ENCODE measurements at places on chromosomes 13 and 19. TPM values are rescaled to one million over a fixed set of nuclear protein-coding genes. Genes with fewer than 3 reads are reported as not detected.

PSG3 gene
- not detected for total RNA-seq

DNA sequence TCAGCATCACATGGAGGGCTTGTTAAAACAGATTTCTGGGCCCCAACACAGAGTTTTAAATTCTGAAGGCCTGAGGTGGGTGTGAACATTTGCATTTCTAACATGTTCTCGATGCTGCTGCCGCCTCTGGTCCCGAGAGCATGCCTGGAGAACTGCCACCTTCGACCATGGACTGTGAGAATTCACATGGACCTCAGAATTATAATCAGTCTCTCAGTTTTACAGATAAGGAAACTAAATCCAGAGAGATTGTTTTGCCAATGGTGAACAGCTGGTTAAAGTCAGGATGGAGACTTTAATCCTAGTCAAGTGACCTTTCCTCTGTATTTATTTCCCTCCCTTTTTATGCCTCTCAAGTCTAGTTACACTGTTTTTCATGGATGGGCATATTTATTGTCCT, 14.7 kb downstream of the ALOX5AP start:
- H3K27me3 ChIP-seq = no peaks in the 10 kb centered on the region
- no peak overlapping the region for H3K4me3 ChIP-seq
- DNase-seq = no peak
- H3K27ac ChIP-seq = no peak overlapping the region

DNA sequence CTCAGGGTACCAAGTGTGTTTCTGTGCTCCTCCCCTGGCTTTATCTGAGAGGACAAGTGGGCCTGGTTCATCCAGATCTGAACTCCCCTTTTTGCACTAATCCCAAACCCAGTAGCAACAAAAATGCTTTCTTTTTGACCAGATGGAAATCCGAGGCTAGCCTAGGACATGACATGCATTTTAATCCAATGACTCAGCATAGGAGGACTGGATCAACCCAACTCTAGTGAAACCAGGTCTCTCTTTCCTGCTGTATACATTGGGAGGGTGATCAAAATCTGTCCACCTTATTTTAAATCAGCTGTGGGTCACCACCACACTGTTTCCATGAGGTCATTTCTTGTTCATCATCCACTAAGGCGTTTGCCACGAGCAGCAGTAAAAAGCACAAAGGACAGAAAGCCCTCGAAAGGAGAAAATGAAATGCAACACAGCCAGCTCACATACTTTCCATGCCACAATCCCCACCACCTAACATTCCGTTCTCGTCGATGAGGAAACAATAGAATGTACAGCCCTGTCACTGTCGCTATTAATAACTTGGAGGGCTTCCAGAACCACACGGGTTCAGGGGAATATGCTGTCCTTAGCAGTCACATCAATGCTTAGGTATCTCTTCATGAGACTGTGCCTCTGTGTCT, 543.0 kb downstream of the IRS2 start:
- no peaks in the 10 kb centered on the region for H3K27me3 ChIP-seq
- peak overlapping the region; percentile 75 for H3K27ac ChIP-seq
- no peaks in the 10 kb centered on the region for H3K4me1 ChIP-seq
- DNase-seq = no peak
- no peaks in the 10 kb centered on the region for H3K36me3 ChIP-seq
- peak overlapping the region; percentile 37 for H3K4me3 ChIP-seq

N4BP2L1 gene
- 33.8 TPM for total RNA-seq

LILRB3 gene
- 1.6 TPM for total RNA-seq

RASIP1 gene
- 10.7 TPM for total RNA-seq

SIGLEC5 gene
- not detected for total RNA-seq

GRCh38 chr19:40190891-40191835, at the start of gene MAP3K10:
Gene MAP3K10, plus strand, starts transcription at chr19:40191426. Its CDS starts 606 bp downstream, at chr19:40192032.
- H3K4me1 ChIP-seq = peaks cover 10% of the 10 kb centered on the region
- no peaks in the 10 kb centered on the region for H3K36me3 ChIP-seq
- H3K27me3 ChIP-seq = no peaks in the 10 kb centered on the region
- peak within 1 kb of the TSS; percentile 96 for H3K4me3 ChIP-seq
- DNase-seq = no peak

FGF9 gene
- not detected for total RNA-seq

GRCh38 chr13:92164822-92165221, 766.4 kb downstream of the GPC5 start:
- H3K4me1 ChIP-seq = no peaks in the 10 kb centered on the region
- H3K4me3 ChIP-seq = no peak overlapping the region
- H3K36me3 ChIP-seq = no peaks in the 10 kb centered on the region
- no peaks in the 10 kb centered on the region for H3K27me3 ChIP-seq

DNA sequence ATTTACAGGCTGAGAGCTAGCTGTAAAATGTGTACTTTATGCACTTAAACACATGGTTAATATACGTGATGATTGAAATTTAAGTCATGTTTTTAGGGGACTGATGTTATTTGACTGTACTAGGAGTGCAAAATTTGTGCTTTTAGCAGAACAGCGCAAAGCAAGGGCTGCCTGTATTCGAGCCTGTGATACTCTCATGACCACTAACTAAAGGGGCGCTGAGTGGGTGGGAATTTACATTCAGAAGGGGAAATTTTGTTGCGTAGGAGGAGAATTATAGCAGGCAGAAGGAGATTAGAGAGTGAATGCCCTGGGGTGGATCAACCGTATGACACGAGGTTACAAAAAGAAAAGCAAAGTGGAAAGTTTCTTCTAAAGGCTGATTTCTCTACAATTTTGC, 271.8 kb upstream of the HTR2A start:
- H3K27ac ChIP-seq = no peak overlapping the region
- no peak for DNase-seq
- no peak overlapping the region for H3K4me3 ChIP-seq
- no peaks in the 10 kb centered on the region for H3K36me3 ChIP-seq
- H3K27me3 ChIP-seq = no peaks in the 10 kb centered on the region

DNA sequence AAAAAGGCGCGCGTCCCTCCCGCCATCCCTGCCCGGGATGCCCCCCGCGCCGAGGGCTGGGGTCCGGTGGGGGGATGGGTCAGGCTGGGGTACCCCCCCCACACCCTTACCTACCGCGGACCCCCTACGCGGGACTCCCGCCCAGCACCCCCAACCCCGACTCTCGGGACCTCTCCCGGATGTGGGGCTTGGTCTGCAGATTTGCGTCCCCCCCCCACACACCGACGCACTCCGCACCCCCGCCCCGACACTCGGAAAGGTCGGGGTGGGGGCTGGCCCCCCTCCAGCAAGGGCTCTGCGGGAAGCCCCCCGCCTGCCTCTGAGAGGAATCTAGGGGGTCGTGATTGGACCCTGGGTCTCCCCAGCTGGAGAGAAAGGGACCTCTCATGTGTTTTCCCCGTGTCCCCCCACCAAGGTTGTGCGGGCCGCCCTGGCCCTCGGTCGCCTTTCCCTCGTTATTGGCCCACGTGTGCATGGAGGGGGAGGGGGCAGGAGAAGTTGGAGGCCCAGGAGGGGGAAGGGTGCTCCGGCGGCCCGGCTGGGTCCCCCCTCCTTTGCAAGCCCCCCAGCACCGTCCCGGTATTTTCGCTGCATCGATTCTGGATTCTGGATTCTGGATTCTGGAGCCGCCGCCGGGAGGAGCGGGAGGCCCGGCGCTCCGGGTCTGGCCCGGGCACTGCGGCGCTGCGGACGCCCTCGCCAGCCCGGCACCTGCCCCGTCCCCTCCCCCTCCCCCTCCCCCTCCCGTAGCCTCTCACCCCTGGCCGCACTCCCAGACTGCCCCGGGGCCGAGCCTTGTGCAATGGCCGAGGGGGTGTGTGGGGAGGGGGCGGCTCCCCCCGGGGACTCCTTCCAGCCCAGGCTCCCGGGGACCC, 607 bp downstream of the NFIC start:
- H3K4me1 ChIP-seq = peaks cover 9% of the 10 kb centered on the region
- no peak for DNase-seq
- no peaks in the 10 kb centered on the region for H3K36me3 ChIP-seq
- H3K27me3 ChIP-seq = no peaks in the 10 kb centered on the region

CPT1C gene
- total RNA-seq = 14.4 TPM

DNA sequence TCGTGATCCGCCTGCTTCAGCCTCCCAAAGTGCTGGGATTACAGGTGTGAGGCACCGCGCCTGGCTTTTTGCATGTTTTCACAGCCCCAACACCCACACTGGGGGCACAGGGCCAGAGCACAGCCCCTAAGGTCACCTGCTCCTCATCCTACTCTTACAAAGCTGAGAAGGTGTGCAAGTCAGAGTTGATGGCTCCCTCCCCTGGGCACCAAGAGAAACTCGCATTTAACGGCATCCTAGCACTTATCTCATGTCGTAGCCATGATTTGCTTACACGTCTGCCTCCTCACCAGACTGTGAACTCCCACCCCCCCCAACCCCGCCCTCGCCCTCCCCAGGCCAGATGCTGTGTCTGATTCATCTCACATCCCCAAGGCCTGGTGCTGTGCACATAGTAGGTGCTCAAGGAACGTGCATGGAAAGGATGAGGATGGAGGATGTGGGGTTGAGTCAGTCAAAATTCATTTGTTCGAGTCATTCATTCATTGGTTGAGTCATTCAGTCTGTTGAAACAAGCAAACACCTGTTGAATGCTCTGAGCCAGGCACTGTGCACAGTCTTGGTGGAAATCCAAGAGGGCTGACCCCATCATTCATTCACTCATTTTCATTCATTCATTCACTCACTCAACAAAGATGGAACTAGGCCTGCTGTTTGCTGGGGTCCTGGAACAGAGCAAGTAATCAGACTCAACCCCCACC, 11.3 kb downstream of the SHANK1 start:
- DNase-seq = no peak
- H3K27me3 ChIP-seq = peaks cover 22% of the 10 kb centered on the region
- H3K27ac ChIP-seq = no peak overlapping the region
- H3K4me1 ChIP-seq = no peaks in the 10 kb centered on the region
- H3K4me3 ChIP-seq = no peak overlapping the region

SERP2 gene
- total RNA-seq = 6.4 TPM

DNA sequence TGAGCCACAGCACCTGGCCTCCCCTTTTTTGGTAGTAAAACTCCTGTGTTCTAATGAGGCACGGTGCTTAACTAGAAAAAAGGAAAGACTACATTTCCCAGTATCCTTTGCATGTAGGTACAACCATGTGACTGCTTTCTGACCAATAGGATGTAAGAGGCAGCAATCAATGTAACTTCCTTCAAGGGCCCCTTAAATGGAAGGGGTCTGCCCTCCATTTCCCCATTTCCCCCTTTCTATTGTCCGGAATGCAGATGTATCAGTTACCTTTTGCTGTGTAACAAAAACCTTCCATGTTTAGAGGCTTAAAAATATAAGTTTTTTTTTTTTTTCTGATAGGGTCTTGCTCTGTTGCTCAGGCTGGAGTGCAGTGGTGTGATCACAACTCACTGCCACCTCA, 2.2 kb downstream of the GPR32 start:
- H3K27me3 ChIP-seq = peaks cover 30% of the 10 kb centered on the region
- no peak overlapping the region for H3K27ac ChIP-seq
- H3K4me1 ChIP-seq = no peaks in the 10 kb centered on the region
- no peak for DNase-seq
- no peak overlapping the region for H3K4me3 ChIP-seq

GRCh38 chr13:83498045-83498444, 384.2 kb downstream of the SLITRK1 start:
- no peak overlapping the region for H3K27ac ChIP-seq
- no peak for DNase-seq
- H3K36me3 ChIP-seq = no peaks in the 10 kb centered on the region
- no peaks in the 10 kb centered on the region for H3K27me3 ChIP-seq
- no peaks in the 10 kb centered on the region for H3K4me1 ChIP-seq
- no peak overlapping the region for H3K4me3 ChIP-seq

DNA sequence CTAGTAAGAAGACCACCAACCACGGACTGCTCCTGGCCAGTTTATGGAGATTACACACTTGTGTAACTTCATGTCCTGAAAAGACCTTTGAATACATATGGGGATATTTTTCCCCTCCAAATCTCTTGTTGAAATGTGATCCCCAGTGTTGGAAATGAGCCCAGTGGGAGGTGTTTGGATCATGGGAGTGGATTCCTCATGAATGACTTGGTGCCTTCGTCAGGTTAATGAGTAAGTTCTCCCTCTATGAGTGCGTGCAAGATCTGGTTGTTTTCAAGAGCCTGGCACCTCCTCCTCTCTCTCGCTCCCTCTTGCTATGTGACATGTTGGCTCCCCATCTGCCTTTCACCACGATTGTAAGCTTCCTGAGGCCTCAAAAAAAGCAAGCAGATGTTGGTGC, 769.0 kb upstream of the SLITRK1 start:
- no peaks in the 10 kb centered on the region for H3K27me3 ChIP-seq
- no peaks in the 10 kb centered on the region for H3K4me1 ChIP-seq
- H3K4me3 ChIP-seq = no peak overlapping the region
- no peak for DNase-seq
- H3K36me3 ChIP-seq = no peaks in the 10 kb centered on the region

DNA sequence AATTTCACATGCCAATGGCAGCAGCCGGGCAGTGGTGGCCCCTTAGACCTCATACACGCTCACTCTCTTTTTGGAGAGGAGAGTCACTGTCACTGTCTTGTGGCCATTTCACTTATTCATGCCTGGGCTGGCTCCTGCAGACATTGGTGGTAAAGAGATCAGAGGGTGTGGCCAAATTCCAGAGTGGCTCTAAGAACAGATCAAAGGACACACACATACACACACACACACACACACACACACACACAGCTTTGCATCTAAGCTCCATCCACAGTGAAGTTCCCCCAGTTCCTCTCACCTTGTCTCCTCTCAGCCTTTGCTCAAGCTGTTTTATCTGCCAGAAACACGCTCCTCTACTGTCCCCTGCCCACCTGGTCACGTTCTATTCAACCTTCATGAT, 46.5 kb upstream of the KPNA3 start:
- H3K27me3 ChIP-seq = no peaks in the 10 kb centered on the region
- H3K4me3 ChIP-seq = no peak overlapping the region
- no peak for DNase-seq
- no peaks in the 10 kb centered on the region for H3K36me3 ChIP-seq
- H3K4me1 ChIP-seq = no peaks in the 10 kb centered on the region
- H3K27ac ChIP-seq = no peak overlapping the region

DNA sequence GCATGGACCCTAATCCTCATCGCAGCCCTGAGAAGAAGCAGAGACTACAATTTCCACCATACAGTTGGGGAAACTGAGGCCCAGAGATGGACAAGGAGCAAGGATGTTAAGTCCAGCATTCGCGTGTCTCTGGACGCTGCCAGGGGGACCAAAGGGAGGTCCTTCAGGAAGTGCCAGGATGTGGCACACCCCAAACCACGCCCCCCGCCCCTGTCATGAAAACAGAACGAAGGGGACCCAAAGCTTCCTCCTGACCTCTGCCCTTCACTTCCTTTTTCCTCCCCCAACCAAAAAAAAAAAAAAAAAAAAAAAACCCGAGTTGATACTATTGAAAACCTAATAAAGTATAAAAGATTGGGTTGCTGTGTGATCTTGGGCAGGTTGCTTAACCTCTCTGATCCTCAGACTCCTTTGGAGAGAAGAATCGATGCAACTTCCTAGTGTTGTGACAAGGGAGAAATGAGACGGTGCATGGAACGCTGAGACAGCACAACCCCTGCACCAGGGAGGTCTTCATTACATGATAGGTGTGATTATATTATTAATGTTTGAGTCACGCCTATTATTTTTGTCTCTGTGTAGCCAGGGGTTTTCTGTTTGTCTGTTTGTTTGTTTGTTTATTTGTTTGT, 2.7 kb upstream of the ZBTB7A start:
- H3K4me1 ChIP-seq = no peaks in the 10 kb centered on the region
- no peak overlapping the region for H3K27ac ChIP-seq
- H3K36me3 ChIP-seq = no peaks in the 10 kb centered on the region
- no peak for DNase-seq
- no peaks in the 10 kb centered on the region for H3K27me3 ChIP-seq

Data from breast epithelium (tissue), 4 donors.